Left forelimb (tissue), 1 donor: ENCODE measurements at places on chromosomes 12 and 14.

DNA sequence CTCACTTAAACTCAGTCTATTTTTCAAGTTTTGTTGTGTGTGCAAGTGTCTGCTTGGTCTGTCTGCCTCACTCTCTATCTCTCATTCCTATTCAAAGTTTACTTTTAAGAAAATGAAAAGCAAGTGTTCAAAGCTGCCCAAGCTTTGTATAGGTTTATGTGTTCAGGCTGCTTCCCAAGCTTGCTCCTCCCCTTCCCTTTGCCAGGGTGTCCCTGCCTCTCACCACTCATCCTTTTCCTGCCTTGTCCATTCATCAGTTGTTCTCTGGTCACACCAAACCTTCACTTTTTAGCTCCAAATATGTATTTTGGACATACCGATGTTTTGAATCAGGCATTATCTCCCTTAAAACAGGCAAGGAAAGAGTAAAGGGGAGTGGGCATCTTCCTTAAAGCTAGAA is 41.3 kb downstream of the STK38L start:
- DNase-seq: no peak

DNA sequence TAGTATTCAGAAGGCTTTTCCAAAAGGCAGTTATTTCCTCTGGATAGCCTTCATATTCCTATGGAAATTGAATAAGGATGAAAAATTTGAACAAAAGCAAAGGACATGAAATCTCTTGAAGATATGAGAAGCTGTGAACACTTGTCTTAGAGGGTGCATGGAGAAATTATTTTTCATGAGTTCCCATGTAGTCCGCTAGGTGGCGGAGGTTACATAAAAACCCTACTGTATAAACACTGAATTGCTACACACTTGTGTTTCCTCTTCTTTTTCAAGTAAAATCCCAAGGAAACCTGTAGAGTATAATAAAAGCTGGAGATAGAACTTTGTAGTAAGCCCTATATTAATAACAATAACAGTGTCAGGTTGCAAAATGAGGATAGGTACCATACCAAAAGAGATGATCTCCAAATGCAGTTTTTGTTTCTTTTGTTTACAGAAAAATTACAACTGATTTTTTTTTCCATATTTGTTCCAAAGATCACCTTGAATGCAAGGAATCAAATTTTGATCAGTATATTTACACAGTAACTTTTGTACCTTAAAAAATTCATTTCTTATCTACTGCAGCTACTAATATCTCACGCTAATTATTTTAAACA is 37.8 kb upstream of the OR4E1 start:
- no peak for DNase-seq

- no peak for DNase-seq
These were observed 5.9 kb downstream of the SDR9C7 start for GRCh38 chr12:56928262-56928661.

- DNase-seq: no peak
These were observed 28.8 kb upstream of the LGR5 start for GRCh38 chr12:71410844-71411243.
